ENCODE measurements at places on chromosomes 7 and 10. TPM values are rescaled to one million over a fixed set of nuclear protein-coding genes. Genes with fewer than 3 reads are reported as not detected.

TMEM270 gene
- total RNA-seq = not detected

GPR37 gene
- 0.23 TPM for total RNA-seq

IDI1 gene
- 144 TPM for total RNA-seq

UNCX gene
- not detected for total RNA-seq

PLA2G12B gene
- not detected for total RNA-seq

TSPAN12 gene
- total RNA-seq = 0.30 TPM

FAM25C gene
- not detected for total RNA-seq
